Activated CD8-positive, alpha-beta memory T cell treated with anti-CD3 and anti-CD28 coated beads, Interleukin-2, amount 10 ng/mL, durations not matched to agents 7 days and 5 days (primary cell): ENCODE measurements at places on chromosomes 5 and 9. TPM values are rescaled to one million over a fixed set of nuclear protein-coding genes. Genes with fewer than 3 reads are reported as not detected.

DNA sequence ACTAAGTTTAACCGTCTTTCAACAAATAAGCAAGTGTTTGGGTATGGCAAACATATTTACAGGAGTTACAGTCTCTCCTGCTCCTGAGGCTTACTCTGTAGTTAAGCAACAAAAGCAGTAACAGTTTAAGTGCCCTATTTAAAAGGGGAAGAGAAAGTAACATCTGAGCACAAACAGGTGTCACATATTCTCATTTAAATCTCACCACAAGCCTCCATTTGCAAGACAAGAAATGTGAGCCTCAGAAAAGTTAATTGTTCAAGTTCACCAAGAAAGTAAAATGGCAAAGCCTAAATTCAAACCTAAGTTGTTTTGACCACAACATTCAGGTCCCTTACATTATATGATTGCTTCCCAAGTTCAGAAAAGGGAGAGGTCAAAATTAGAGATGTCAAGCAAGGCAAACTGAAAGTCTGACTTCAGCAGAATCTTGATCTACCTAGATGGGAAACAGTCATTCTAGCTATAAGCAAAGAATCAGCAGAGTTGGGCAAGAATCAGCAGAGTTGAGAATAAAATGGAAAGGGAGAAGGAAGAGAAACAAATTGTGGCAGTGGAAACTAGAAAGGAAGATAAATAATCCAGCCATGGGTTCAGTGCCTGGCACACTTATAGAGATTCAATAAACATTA is 93.4 kb downstream of the STRBP start:
- no peak for DNase-seq

DNA sequence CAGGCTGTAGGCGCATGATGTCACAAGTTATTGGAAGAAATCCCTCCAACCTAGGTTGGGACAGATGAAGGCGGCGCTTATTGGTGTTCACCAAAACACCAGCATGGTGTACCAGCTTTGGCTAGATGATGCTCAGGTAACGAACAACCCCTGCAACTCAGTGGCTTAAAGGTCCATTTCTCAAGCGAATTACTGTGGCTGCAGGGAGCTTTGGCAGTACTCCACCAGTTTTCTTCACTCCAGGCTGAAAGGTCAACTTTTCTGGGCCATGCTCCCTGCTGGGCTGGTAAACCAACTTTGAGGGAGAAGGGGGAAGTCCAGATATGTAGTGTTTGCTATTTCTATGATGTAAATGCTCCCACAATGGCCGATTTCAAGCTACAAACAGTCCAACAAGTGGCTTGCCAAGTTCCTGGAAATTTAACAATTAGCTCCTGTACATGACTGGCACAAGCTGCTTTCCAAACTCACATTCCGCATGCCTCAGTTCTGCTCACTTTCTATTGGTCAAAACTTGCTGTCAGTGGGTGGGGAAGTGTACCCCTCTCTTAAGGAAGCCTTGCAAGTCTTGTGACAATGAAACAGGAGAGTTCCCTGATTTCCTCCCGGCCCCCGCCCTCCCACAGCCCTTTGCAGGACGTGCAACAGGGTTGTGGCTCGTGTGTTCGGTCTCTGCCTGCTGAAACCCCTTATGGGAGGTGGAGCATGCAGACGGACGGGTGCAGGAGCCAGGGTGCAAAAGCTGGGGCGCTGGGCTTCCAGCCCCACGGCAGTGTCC is 588 bp upstream of the ZBED3 start:
- DNase-seq, result no peak

- DNase-seq, result peak; percentile 62
Measured at GRCh38 chr9:114869845-114870244, 60.5 kb downstream of the TNFSF8 start.

- DNase-seq, result no peak
Measured at GRCh38 chr9:114375386-114376175, 12.2 kb downstream of the AKNA start.

DNA sequence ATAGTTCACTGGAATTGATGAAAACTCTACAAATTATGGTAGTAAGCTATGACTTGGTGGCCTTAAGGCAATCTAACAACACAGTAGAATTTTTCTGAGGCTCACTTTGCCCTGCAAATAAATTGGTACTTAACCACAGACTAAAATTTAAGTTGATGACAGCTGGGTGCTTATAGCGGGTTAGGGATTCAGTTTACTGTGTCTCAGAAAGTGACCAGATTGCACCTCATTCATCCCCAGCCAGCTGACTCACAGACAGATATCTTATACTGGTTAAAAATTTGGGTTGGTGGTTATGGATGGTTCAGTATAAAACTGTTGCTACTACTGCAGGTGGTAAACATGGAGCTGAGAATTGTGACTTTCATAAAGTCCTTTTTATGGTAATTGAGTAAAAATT is 2.8 kb downstream of the CKS2 start:
- no peak for DNase-seq

DNA sequence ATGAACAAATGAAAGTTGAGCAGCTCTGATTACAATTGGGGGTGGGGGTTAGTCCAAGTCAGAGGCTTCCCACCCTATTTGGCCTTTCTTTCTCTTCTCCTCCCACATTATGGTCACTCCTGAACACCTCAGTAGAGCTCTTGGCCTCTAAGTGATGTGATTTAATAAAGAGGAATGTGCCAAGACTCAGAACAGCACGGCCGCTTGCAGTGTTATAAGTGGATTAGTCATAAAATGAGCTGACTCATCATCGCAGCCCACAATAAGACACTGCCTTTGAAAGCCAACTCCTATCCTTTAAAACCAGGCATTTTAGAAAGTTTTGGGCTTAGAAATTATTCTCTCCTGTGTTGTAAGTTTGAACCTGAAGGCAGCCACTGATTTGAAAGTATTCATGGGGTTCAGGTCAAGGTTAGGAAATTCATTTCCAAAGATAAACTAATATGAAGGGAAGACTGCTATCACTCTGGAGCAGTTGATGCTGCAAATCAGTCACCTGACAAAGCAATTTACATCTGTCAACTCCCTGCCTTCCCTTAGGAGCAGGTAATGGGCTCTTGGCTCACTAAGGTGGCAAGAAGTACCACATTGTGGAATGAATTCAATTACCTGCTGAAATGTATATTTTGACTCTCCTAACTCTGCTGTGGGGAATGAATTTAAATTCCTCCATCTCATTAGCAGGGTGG is 283.6 kb upstream of the NMUR2 start:
- DNase-seq, result no peak

DNA sequence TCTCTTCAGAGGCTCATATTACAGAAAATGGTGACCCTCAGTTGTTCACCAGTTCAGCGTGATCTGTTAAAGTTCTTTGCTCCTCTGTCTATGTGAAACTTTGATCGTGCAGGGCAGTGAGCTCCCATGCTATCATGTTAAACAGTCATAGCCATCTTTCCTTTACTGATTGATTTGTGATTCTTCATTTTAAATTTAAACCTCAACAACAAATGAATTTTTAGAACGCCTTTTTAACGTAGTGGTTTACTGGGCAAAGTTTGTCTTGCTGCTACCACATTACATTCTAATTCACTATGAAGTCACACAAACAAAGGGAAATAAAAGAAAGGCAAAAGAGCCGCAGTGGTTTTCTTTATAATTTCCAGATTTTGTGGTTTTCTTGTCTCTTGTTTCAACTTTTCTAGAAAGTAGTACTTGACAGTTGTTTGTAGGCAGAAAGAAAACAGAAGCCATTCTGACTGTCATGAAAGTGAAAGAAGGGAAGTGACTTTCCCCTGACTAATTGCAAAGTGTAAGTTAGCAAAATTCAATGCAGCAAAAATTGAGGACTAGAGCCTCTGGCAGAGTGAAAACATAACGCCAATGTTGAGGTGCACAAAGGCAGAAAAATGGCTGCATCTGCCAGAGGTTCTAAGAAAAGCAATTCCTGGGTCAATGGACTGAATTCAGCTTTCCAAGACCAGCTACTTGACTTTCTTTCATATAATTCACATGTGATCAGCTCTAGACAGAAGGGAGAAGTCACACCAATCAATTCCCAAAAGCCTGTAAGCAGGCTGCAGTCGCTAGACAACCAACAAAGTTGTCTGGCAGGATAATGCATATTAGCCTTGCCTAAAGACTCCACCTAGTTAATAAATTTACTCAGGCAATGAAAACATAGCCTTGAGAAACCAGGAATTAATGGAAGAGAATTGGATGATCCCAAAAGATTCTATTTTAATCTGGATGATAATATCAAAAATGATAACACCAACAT is 7.1 kb upstream of the IFNA6 start:
- no peak for DNase-seq

Gene COL23A1
- 0.19 TPM for total RNA-seq

- DNase-seq, result no peak
Measured at GRCh38 chr5:12777342-12777741, 873.1 kb upstream of the CTNND2 start.

DNA sequence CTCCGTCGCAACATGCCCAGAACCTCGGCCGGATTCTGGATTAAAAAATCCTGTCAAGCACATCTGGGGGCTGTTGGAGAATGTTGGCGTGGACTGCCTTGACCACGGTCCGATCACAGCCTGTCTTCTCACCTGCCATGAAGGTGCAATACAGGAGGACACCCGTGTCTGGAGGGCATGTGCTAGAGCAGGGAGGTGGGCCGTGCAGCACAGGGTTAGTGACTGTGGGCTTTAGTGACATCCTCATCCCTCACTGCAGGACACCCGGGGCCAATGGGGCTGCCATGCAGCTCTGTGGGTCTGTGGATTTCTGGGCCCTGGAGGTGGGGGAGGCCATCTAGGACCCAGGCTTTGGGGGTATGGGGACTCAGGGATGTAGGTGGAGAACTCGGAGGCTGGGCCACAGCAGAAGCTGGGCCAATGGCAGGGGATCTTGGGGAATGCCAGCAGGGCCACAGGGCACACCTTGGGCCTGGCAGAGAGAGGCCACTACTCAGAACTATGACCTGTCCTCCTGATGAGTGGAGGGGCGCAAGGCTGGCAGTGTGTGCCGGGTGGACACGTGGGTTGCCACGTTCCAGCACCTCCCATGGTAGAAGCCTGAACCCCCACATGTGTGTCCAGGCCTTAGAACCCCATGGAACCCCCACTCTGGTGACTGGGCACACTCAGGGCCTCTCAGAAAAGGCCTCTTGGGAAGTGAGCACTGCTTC is 23.3 kb downstream of the ZDHHC11B start:
- no peak for DNase-seq

DNA sequence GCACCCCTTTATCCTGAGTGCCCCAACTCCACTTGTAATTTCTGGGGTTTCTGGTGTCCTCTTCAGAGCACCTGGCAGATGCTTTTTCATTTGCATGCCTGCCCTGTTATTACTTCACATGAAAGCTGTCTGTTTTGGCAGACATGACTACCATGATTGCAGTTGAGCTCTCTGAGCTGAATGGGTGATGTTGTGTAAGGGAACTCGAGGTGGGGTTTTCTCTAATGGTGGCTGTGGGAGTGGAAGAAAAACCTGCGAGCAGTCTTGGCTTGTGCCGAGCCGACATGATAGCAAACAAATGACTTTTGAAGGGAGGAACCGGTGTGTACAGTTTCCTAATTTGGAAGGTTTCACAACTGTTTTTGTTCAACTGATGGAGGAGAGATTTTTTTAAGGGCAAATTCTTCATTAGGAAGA is 196.2 kb downstream of the AOPEP start:
- DNase-seq, result no peak

Gene HRCT1
- not detected for total RNA-seq

- DNase-seq, result no peak
Measured at GRCh38 chr5:126988021-126988569, 42.3 kb downstream of the MARCHF3 start.

GRCh38 chr5:151141535-151141934 is 16.0 kb downstream of the ANXA6 start:
- peak; percentile 77 for DNase-seq

GRCh38 chr9:69895185-69895584 is 74.6 kb downstream of the CFAP95 start:
- DNase-seq, result no peak

- DNase-seq, result no peak
Measured at GRCh38 chr9:76619640-76620039, 144.6 kb upstream of the PCA3 start.

DNA sequence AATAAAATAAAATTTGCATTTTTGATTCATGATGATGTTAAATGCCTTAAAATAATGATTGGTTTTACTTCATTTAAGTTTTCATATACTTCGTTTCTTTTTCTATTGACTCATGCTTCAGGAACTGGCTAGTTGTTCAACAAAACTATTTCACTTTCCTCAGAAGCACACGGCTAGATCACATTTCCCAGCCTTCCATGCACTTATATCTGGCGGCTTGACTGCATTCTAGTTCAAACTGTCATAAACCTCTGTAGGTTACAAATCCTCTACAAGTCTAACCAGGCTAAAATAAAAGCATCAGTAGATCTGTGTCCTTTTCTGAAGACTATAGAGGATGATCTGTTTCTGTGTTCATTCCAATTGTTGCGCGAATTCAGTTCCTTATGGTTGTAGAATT is 46.3 kb upstream of the CNTLN start:
- no peak for DNase-seq

DNA sequence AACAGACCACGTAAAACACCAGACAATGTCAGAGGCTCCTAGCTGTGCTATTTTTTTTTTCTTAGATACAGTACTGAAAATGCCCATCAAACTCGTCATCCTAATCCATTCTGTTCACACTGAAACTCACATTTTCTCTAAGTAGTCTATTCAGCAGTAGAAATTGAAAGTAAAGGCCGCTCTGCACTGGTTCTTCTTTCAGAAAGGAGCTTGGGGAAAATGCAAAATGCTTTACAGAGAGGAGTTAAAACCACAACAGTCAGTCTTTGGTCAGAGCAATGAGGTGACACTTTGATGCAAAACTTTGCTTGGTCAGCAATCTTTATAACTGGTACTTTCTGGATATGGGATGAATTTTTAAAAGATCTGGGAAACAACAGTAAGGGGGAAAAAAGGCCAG is 43.8 kb upstream of the SUSD1 start:
- DNase-seq, result peak; percentile 56

DNA sequence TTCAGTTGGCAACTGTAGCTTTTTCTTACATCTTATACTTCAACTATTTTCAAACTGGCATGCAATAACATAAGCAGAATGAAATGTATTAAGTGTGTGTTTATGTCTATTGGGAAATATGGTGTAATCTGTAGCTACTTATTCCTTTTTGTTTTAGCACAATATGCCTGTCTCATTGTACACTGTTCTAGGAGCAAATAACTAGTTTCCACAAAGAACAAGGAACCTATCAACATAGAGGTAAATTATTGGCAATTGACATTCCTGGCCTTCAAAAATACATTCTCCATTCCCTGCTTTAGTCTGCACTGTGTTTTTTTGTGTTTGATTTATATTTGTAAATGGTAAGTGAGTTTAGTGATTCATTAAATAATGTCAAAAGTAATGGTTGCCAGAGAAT is 75.7 kb downstream of the FBXL7 start:
- DNase-seq, result no peak

GRCh38 chr5:175724314-175725275 is 66.7 kb downstream of the HRH2 start:
- DNase-seq, result no peak

GRCh38 chr5:125891061-125891725 is 532.0 kb upstream of the GRAMD2B start:
- no peak for DNase-seq

Gene DIRAS2
- total RNA-seq, result not detected

GRCh38 chr5:64506567-64507263 is 900 bp downstream of the RGS7BP start:
- no peak for DNase-seq

GRCh38 chr5:95743232-95743631 is 12.1 kb downstream of the RHOBTB3 start:
- no peak for DNase-seq
